Activated CD4-positive, alpha-beta T cell treated with anti-CD3 and anti-CD28 coated beads, Interleukin-2, amount 10 ng/mL, durations not matched to agents 7 days and 5 days (primary cell): ENCODE measurements at places on chromosomes 4 and X. TPM values are rescaled to one million over a fixed set of nuclear protein-coding genes. Genes with fewer than 3 reads are reported as not detected.

- no peak for DNase-seq
Observed at GRCh38 chrX:45200741-45201234, at the start of gene DIPK2B. TSS of gene DIPK2B (minus strand) at chrX:45200876. CDS start at chrX:45200826, 50 bp downstream.

DNA sequence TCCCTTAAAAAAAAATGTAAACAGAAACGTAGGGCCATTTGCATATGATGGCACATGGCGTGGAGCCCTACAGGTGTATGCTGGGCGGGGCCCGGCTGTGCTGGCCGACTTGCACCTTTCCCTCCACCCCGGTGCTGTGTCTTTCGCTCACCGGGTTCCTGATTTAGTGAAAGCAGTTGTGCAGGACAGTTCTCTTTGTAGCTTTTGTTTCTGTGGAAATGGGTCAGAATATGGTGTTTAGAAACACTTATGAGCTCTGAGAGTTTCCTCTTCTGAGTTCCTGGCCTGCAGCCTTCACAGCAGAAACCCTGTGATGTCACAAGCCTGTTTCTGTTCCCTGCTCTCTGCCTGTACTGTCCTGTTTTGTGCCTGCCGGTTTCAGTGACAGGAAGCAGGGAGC lies 22.5 kb upstream of the MSANTD1 start:
- no peak for DNase-seq

GRCh38 chr4:48188390-48188789 lies 54.3 kb upstream of the TXK start:
- DNase-seq, result no peak

- no peak for DNase-seq
Observed at GRCh38 chr4:94208918-94209317, 1.3 kb downstream of the SMARCAD1 start.

Gene NHSL2
- 1.00 TPM for total RNA-seq
